Suppressor macrophage treated with lipopolysaccharide for 4 hours (primary cell): ENCODE measurements at places on chromosomes 2 and 18.

DNA sequence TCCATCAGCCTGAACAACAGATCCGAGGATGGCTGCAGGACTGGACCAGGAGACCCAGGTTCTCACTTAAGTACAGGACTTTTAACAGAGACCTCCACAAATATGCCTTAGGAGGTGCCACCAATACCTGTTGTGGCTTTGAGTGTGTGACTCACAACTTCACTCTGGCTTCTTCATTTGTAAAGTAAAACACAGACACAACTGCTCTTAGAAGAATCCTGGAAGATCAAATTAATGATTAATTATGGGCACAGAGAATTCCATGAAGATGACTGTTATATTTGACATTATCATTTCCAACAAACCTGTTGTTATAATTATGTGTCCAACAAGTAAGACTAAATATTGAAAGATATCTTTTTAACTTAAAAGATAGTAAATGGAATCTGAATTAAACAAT, 481.4 kb upstream of the KLHL29 start:
- no peak for DNase-seq

DNA sequence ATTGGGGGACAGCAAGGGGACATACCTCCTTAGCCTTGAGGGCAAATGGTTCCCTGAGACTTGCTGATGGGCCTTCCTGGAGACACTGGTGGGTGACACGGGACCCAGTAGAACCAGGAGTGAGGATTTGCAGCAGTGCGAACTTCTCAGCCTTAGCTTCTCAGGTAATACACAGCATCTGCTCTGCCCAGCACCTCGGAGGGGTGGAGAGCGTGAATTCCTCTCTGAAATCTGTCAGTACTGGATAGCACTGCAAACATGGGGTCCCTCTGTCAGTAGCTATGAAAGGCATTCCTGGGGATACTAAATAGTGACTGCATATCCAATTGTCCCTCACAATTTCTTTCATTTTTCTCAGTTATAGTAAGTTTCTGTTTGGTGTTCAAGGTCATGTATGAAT, 151.7 kb downstream of the GBX2 start:
- no peak for DNase-seq

DNA sequence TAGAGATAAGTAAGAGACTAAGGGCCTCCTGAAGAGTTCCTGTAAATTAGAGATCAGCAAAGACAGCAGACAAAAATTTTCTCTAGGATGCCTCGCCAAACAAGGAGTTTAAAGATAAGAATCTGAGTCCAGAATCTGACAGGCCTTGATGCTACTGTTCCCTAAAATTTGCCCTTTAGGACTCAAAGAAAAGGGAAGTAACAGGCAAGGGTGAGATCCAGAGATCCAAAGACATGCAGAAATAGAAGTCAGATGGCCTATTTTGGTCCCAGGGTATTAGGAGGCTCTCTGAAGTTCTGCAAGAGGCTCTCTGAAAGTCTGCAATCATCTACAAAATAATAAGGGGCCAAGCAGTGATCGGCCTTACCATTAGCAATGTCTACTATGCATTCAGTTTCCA, 33.0 kb downstream of the GALNT5 start:
- peak; percentile 7 for DNase-seq

DNA sequence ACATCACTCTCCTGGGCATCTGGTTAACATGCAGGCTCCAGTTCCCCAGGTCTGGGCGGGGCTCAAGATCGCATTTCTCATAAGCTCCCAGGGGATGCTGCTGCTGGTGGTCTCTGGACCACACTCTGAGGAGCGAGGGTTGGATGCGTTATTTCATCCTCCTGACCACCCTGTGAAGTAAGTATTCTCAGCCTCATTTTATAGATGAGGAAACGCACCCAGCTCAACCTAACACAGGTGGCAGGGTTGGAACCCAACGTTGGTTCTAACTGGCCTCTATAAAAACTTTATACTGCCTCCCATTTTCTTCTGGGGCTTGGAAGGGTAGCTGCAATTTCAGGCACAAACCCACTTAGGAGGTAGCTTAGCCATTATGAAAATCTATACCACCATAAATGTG, 120.5 kb downstream of the FAM210A start:
- DNase-seq = no peak

DNA sequence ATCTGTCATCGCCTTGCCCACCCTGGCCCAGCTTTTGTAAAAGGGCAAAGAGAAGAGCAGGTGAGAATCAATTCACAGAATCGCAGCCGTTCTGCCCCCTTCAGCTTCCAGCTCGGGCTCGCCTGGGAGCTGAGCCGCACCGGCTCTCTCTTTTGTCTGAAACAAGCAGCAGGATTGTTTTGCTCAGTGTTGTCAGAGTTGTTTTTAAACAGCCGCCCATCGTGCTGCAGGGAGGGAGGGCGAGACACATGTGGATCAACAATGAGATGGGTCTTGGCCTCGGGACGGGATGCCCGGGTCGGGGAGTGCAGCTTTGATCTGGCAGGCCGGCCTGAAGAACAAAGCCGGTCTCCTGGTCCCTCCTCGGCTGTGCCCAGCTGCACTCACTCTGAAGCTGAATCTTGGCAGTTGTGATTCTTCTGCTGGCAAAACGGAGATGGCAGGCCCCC, 39.7 kb upstream of the HDAC4 start:
- DNase-seq = no peak

GRCh38 chr18:42486271-42486670, 531.2 kb downstream of the PIK3C3 start:
- DNase-seq = no peak

GRCh38 chr18:48292229-48292628, 117.0 kb downstream of the ZBTB7C start:
- DNase-seq = peak; percentile 22

GRCh38 chr2:196409376-196409775, 230.1 kb upstream of the CCDC150 start:
- DNase-seq = no peak

- DNase-seq = no peak
These were observed 5.6 kb upstream of the ATOH8 start for GRCh38 chr2:85748039-85748734.

DNA sequence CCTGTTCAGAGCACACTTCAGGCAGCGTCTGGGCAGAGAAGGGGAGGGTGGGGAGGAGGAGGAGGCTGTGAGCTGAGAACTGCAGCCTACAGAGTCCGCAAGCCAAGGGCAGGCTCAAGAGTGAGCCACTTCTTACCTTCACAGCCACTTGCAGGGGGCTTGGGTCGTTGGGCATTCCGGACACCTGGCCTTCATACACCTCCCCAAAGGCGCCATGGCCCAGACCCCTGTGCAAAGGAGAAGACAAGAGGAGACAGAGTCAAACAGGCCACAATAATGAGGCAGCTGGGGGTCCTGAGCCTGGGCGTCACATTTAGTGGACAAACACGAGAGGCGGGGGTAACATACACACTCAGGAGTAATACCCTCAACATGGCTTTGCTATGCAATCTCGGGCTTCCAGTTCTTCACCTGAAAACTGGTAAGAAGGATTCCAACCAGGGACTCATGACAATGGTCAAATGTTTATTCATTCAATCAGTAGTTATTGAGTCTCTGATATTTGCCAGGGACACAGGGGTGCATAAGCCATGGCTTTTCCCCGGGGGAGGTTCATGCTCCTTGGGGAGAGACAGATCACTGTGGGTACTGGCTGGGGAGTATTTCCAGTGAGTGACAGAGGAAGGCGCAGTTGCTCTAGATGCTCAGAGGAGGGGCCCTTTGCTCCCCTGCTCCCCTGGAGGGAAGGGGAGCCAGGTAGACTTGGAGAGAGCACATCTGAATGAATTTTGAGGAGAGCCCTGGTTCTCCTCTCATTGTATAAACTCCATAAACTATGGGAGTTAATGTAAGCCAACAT, 107.4 kb downstream of the CLIP4 start:
- no peak for DNase-seq

DNA sequence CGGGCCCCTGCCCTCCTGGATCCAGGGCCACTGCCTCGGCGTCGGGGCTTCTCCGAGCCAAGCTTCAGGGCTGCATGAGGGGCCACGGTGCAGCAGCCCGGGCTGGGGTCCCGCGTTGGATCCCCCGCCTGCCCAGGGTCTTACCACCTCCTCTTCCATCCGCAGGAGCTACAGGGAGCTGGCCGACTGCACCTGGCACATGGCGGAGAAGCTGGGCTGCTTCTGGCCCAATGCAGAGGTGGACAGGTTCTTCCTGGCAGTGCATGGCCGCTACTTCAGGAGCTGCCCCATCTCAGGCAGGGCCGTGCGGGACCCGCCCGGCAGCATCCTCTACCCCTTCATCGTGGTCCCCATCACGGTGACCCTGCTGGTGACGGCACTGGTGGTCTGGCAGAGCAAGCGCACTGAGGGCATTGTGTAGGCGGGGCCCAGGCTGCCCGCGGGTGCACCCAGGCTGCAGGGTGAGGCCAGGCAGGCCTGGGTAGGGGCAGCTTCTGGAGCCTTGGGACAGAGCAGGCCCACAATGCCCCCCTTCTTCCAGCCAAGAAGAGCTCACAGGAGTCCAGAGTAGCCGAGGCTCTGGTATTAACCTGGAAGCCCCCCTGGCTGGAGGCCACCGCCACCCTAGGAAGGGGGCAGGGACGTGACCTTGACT, 52.1 kb downstream of the RAMP1 start:
- DNase-seq = no peak

DNA sequence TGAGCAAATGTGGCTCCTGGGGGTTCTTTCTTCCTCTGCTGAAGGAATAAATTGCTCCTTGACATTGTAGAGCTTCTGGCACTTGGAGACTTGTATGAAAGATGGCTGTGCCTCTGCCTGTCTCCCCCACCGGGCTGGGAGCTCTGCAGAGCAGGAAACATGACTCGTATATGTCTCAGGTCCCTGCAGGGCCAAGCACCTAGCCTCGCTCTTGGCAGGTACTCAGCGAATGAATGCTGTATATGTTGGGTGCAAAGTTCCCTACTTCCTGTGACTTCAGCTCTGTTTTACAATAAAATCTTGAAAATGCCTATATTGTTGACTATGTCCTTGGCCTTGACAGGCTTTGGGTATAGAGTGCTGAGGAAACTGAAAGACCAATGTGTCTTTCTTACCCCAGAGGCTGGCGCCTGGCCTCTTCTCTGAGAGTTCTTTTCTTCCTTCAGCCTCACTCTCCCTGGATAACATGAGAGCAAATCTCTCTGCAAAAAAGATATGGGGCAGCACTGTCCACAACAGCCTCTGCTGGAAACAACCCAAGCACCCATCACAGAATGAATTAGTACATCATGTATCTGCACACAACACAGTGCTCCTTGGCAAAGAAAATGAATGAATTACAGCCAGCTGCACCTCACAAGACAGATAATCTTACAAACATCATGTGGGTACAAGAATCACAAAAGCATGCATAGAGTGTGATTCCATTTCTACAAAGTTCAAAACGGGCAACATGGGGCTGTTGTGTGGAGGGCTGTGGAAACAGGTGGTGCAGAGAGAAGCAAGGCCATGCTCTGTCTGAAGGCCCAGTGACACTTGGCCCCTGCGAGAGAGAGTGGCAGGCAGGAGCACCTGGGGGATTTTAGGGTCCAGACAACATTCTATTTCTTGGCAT, 6.6 kb downstream of the IL1RN start:
- peak; percentile 72 for DNase-seq

DNA sequence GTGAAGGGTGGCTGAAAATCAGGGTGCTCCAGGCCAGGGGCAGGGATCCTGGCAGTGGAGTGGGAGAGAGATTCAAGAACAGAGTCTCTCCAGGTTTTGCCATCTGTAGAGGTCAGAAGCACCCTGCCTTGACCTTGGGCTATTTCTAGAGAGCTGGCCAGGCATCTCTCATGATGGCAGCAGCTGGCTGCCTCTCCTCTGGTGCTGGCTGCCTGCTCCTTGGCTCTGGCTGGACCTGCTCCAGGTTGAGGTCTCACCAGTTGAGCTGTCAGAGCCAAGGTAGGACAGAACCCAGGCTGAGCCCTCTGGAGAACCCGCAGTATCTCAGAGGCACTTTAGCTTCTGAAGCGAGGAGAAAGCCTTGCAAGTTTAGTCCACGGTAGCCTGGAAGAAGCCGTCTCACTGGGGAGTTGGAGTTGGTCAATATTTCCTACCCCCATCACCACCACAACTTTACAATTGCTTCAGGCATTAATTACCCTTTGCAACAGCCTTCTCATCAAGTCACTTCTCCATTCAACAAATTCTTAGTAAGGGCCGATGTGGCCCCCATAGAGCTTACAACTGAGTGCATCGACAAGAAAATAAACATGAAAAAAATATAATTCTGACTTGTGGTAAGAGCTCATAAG, 25.6 kb downstream of the GNLY start:
- DNase-seq = no peak

DNA sequence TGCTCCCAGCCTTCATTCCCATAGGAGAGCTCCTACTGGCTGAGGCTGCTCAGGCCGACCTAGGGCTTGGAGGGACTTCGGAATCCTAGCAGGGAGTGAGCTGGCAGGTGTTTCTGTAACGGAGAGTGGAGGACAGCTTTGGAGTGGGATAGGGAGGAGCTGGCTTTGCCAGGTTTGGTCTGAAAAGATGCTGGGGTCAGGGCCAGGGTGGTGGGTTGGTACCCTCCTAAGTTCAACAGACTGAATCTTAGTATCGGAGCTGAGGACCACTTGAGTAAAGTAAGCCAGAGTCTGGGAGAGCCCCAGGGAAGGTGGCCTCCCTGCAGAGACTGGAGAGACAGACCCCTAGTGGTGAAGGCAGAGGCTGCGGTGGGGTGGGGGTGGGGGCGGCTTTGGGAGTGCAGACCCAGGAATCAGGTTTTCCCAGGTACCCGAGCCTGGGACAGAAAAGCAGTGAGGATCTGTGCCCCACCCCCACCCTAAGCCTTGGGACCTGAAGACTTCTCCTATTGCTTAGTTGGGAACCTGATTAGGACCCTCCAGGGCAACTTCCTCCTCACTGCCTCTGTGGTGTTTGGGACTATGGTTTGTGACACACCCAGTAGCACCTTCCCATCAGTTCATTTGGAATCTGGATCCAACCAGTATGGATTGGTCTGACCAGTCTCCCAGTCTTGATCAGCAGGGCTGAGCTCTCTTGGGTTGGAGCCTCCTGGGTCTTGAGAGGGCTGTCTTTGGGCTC, 3.0 kb downstream of the CNNM4 start:
- DNase-seq = no peak

DNA sequence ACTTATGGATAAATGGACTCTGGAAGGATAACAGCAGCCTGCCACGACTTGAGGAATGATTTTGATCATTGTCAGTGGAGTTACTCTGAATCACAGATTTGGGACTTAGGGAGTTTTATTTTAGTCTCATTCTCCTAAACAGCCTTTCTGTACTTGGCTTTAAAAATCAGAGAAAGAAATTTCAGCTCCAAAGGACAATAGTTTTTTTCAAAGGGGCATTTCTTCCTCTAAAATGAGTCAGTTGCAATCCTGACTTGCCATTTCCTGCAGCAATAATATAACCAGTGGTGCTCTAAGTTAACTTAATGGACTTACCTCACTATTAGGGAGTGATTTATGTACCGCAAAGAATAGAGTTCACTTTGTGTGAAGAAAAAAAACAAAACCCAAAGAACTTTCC, 35.1 kb upstream of the MTX2 start:
- no peak for DNase-seq

- no peak for DNase-seq
These were observed 107.8 kb downstream of the GFPT1 start for GRCh38 chr2:69279211-69279610.

DNA sequence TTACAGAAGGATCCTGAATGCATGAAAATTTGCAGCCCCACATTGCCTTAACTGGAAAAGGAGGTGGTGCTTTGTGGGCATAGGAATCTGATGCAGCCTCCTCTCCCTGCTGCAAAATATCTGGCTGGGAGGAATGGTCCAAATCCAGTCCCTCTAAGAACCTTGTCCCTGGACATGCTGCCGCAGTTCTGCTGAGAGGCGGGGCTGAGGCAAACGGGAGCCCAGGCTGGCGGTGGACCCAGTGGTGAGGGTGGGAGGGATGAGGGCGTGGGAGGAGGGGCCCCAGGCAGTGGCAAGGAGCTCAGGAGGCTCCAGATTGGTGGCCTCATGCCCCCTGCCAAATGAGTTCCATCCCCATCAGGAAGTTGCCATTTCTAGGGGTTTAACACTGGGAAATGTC, 36.2 kb downstream of the ZAP70 start:
- no peak for DNase-seq

GRCh38 chr2:27830656-27831055, 59.1 kb downstream of the MRPL33 start:
- DNase-seq = no peak
